ENCODE measurements at places on chromosomes 4 and X.

DNA sequence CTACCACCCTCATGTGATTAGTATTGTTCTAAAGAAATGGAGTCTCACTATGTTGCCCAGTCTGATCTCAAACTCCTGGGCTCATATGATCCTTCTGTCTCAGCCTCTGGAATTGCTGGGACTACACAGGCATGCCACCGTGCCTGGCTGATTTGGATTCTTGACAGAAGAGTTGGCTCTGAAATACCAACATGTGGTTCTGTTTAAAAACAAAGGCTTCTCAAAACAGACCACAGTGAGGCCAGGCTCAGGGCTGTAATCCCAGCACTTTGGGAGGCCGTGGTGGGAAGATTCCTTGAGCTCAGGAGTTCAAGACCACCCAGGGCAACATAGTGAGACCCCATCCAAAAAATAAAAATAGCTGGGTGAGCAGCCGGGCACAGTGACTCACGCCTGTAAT is 126.7 kb downstream of the DHRSX start:
- no peak for DNase-seq

DNA sequence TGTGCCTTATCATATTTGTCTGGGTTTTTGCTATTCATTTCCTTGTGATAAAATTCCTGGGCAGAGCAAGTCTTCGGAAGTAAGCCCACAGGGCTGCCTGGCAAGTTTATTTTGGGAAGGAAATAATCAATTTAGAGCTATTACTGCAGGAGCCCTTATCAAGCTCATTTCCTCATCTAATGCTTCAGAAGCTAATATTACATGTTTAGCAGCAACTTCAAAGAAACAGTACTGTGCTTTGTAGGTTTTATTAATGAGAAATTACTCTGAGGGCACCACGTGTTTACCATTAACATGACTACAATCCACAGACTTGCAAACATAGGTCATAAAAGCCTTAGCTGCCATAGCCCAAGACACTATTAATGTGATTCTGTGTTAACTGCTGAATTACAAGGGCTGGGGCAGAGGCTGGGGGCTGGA is 540.0 kb downstream of the SPRY1 start:
- no peak for DNase-seq

- no peak for DNase-seq
Observed at GRCh38 chr4:123671636-123672404, 275.2 kb downstream of the SPRY1 start.

- DNase-seq, result no peak
Observed at GRCh38 chrX:153395613-153396319, 5.4 kb downstream of the PNMA6E start.

DNA sequence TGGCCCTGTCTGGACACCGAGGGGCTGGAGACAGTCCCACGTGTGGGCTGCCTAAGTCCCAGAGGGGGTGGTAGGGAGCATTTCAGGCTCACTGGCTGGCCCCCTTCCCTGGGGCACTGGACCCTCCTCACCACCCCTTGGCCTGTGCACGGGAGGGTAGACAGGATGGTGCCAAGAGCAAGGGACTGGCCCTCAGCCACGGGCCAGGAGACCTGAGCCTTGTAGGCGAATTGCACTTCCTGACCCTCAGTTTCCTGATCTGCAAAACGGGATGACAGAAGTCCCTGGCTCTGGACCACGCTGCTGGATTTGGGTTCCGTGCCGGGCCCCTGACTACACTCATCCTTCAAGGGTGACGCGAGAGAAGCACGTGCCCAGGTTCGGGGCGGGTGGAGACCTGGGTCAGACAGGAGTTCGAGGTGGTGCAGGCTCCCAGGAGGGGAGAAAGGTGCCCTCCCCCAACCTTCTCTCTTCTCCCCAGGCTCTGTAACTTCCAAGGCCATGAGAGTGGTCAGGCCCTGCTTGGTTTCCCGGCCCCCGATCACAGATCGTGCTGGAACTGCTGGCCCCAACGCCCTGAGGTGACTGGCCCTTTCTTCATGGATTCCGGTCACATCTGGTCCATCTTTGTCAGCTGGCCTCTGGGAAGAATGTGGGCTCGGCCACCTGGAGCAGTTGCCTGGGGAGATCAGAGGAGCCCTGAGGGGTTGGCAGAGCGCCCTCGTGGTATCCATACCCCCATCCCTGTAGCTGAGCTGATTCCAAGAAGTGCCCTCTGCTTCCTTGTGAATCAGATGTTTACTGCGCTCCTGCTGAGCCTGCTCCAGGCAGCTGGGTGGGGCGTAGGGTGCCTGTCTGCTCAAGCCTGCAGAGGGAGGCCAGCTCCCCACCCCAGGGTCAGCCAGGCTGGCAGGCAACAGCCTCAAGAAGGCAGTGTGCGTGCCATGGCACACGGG is 3.3 kb downstream of the SH3BP2 start:
- DNase-seq, result no peak

DNA sequence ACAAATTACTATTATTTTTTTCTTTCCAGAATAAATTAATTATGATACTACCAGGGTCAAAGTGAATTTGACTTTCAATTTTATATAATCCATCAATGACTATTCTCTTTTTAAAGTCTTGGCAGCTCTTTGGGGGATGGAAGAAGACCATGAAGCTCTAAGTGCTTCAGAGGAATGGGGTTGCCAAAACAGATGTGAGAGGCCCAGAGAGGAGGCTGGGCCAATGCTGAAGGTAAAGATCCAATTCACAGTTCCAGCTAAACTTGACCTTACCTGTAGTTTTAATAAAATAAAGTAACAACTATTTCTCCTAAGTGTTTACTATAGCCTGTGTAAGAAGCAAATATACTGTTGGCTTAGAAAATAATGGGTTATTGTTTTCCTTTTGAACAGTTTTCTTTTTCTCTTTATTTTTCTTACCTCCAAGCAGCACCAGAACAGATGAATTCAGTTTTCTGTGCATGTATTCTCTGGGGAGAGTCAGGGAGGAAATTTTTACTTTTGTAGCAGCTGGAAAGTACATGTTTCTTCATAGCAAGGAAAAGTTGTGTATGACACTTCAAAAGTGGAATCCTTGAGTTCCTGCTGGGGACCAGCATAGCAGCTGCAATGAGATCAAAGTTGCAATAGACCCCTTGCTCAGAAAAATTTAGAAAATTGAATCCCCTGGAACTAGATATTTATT is 104.9 kb downstream of the CEP44 start:
- no peak for DNase-seq

DNA sequence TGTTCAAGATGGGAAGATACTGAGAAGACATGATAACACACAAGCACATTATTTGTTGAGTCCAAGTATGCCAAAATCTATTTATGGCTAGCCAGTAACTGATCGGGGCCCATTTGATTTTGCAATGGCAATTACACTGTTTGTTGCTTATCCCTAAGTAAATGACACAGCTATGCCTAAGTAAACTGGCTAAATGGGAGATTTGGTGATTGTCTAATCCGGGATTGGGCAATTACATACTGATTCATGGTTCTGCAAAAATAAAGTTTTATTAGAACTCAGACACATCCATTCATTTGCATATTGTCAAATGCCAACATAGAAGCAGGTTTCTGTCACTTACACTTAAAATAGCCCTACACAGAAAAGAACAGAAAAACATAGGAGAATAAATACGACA is 140.2 kb upstream of the TBL1X start:
- no peak for DNase-seq

DNA sequence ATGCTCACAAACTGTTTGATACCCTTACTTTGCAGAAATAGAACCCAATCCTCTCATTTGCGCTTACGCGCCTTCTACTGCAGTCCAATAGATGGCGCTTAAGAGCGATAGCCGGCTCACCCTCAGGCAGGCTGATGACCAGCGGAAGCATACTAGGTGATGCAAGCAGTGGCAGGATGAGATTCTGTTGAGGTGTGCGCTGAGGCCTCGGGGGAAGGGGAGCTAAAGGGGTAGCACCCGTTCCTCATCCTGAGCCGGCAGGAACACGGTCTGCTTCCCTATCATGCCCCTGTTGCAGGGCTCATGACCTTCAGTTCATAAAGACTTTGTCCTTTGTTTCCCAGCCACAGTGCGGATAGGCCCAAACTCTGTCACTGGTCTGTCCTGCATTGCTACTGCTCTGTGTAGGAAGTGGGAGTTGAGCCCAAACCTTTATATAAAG is 628.9 kb downstream of the TLL1 start:
- no peak for DNase-seq
